Stimulated activated CD4-positive, alpha-beta T cell treated with anti-CD3 and anti-CD28 coated beads, Interleukin-4, amount 100 ng/mL, for 1 hour (primary cell): ENCODE measurements at places on chromosomes 4 and X.

DNA sequence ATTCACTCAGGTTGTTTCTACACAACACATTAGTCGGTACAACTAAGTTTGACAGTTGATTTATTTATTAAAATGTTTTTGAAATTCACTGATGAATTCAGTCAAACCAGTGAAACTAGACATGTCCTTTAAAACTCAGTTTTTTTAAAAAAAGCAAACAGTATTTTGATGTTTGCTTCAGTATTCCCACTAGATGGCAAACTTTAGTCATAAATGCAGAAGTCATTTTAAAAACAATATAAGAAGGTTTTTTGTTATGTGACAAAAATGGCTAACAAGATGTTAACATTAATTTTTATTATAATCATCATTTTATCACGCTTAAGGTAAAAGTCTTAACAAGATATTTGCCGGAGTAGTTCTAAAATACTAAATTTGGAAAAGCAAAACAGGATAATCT lies 1337.8 kb upstream of the DIAPH2 start:
- DNase-seq = no peak

GRCh38 chr4:151092488-151092887 lies 6.9 kb upstream of the RPS3A start:
- no peak for DNase-seq

DNA sequence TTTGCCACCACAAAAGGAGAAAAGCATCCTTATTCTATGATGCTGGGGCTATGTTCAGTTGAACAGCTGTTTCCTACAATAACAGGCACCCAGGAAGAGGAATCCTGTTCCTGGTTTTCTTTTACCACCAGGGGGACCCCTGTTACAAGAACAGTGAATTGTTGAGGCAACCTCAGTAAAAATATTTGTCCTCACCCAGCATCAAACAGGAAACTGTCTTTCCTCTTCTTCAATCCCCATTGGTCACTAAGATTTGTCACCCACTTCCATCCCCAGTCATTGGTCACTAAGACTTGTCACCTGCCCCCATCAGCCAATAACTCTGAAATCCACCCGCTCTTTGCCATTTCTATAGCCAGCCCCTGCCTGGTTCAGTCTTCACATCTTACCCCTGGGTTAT lies 143.5 kb upstream of the GALNT7 start:
- DNase-seq = no peak

DNA sequence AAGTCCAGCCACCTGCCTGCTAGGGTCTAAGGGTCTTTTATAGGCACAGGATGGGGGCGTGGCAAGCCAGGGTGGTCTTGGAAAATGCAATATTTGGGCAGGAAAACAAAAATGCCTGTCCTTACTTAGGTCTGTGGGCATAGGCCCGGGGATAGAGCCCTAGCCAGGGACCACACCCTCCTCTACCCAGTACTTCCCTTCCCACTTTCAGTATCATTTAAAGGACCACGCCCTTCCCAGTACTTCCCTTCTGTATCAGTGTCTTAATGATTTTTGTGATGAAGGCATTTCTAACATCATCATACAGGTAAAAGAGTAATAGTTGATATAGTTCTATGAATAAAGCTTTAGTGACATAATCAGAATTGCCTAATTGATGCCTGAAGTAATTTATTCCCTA lies 11.4 kb downstream of the BANK1 start:
- DNase-seq = no peak

DNA sequence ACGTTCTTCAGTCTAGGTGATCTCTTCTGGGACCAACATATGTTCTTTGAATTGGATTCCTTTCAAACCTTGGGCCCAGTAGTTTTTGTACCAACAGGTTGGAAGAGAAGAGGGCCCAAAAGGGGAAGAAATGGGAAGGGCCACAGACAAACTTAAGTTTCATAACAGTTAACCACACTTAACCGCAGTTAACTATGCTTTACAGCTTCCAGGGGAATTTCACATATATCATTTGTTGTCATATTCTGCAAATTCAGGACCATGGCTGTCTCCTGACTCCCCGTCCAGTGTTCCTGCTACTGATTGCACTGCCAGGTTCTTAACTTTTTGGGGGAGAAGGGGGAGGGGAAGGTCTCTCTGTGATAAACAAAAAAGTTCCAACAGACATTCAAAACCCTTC lies 34.6 kb downstream of the RTL5 start:
- no peak for DNase-seq
